ENCODE measurements at places on chromosomes 12 and 14. TPM values are rescaled to one million over a fixed set of nuclear protein-coding genes. Genes with fewer than 3 reads are reported as not detected.
A peak's percentile ranks its signal among the peaks of the same experiment; 100 is the strongest.

DNA sequence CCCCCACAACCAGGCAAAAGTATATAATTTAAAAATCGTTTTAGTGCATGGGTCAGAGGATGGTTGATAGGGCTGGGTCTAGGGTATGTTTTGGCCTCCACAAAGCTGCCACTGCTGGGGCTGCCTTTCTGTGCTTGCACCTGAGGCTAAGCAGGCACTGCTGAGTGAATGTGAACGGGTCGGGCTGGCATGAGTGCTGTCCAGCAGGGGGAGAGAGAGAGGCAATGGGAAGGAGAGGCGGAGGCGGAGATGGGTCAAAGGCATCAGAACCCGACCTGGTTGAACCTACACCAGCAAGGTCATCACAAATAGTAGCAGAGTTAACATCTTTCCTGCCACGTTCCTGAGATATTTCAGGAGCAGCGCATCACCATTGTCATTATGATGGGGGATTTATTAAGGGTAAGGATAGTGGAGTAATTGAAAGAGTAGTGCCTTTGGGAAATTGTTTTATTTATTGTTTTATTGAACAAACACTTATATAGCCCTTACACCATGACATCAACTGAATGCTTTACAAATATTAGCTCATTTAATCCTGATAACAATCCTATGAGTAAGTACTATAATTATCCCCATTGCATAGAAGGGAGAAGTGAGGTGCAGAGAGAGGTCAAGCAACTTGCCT is 5.8 kb upstream of the NRXN3 start:
- no peaks in the 10 kb centered on the region for H3K36me3 ChIP-seq
- no peaks in the 10 kb centered on the region for H3K27me3 ChIP-seq
- H3K4me1 ChIP-seq = no peaks in the 10 kb centered on the region
- H3K27ac ChIP-seq = no peak overlapping the region
- DNase-seq = peak; percentile 75
- H3K4me3 ChIP-seq = no peak overlapping the region

GRCh38 chr12:58248599-58248998 is 307.2 kb downstream of the ATP23 start:
- H3K4me1 ChIP-seq = peaks cover 4% of the 10 kb centered on the region
- H3K27me3 ChIP-seq = no peaks in the 10 kb centered on the region
- no peak overlapping the region for H3K4me3 ChIP-seq

DNA sequence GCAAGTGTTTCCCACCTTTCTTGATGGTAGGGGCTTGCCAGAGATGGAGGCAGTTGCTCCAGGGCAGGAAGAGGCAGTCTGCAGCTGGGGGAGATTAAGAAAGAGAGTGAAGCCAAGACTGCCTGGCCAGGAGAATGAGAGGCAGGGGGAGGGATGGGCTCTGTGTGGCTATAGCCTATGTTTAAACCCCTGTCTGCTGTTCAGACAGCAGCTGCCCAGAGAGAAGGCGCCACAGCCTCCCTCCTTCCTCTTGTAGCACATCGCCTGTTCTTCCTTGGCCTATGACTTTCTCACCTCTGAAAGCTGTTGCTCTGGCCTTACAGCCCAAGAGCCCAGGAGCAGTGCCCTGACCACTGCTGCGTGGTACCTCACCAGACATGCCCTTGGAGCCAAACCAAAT is 61.7 kb downstream of the EMP1 start:
- no peaks in the 10 kb centered on the region for H3K36me3 ChIP-seq
- no peak overlapping the region for H3K27ac ChIP-seq
- no peaks in the 10 kb centered on the region for H3K27me3 ChIP-seq
- no peak overlapping the region for H3K4me3 ChIP-seq
- peak; percentile 65 for DNase-seq
- H3K4me1 ChIP-seq = peaks cover 27% of the 10 kb centered on the region

DNA sequence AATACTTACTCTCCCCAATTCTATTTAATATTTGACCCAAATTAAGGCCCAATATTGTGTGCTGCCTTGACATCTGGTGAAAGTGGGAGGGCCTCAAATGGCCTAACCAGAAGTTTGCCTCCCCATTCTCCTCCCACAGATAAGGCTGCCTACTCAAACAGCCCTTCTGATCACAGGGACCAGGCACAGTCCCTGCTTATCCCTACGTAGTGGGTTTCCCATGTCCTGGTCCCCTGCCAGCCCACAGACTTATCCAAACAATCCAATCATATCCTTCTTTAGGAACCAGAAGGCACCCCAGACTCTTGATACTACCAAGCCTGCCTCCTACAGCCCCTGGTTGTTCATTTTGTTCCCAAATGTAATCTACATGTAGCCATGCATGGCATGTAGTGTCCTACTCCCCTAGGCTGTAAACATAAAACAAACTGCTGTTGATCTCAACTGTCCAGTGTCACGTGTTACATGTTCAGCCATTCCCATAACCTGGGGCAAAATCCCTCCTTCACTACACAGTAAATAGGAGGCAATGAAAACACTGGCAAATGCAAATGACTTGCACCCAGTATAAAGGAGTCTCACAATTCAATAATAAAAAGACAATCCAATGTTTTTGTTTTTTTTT is 49.3 kb downstream of the EEA1 start:
- no peak for DNase-seq
- peaks cover 4% of the 10 kb centered on the region for H3K4me1 ChIP-seq
- peak overlapping the region; percentile 26 for H3K27ac ChIP-seq

The CCND2 gene
- 103 TPM for total RNA-seq

DNA sequence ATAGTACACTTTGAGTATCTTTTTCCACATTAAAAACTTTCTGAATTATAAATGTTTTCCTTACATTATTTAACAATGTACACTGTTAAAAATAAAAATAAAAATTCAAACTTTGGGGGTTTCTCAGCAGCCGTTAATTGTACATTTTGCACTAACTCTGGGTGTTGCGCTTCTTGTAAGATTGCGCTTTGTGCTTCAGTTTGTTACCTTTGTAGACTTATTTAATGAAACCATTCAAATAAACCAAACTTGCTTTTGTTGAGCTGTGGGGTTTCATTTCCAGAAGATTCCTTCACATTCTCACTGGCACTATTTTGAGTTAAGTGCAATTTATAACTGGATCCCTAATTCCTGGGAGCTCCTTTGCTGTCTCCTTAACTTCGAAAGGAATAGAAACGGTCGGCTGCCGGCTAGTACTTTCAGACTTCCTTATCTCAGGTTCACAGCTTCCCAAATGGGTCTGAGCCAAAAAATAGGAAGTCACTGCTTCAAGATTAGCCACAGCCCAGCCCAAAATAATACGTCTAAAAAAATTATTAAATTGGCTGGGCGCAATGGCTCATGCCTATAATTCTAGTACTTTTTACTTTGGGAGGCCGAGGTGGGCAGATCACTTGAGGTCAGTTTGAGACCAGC is 38.2 kb downstream of the RAD52 start:
- H3K4me1 ChIP-seq = peaks cover 5% of the 10 kb centered on the region
- H3K4me3 ChIP-seq = no peak overlapping the region
- H3K27ac ChIP-seq = peak overlapping the region; percentile 41

- H3K27ac ChIP-seq = no peak overlapping the region
- H3K4me3 ChIP-seq = no peak overlapping the region
- no peaks in the 10 kb centered on the region for H3K27me3 ChIP-seq
- no peaks in the 10 kb centered on the region for H3K36me3 ChIP-seq
- no peak for DNase-seq
Measured at GRCh38 chr12:76720068-76720467, 43.8 kb upstream of the ZDHHC17 start.

GRCh38 chr12:116153113-116153512 is 124.4 kb downstream of the MED13L start:
- H3K27ac ChIP-seq = no peak overlapping the region
- H3K4me1 ChIP-seq = peaks cover 69% of the 10 kb centered on the region
- H3K4me3 ChIP-seq = no peak overlapping the region
- no peaks in the 10 kb centered on the region for H3K27me3 ChIP-seq
- DNase-seq = no peak

The KRT3 gene
- total RNA-seq = not detected

The POU6F1 gene
- 1.6 TPM for total RNA-seq

DNA sequence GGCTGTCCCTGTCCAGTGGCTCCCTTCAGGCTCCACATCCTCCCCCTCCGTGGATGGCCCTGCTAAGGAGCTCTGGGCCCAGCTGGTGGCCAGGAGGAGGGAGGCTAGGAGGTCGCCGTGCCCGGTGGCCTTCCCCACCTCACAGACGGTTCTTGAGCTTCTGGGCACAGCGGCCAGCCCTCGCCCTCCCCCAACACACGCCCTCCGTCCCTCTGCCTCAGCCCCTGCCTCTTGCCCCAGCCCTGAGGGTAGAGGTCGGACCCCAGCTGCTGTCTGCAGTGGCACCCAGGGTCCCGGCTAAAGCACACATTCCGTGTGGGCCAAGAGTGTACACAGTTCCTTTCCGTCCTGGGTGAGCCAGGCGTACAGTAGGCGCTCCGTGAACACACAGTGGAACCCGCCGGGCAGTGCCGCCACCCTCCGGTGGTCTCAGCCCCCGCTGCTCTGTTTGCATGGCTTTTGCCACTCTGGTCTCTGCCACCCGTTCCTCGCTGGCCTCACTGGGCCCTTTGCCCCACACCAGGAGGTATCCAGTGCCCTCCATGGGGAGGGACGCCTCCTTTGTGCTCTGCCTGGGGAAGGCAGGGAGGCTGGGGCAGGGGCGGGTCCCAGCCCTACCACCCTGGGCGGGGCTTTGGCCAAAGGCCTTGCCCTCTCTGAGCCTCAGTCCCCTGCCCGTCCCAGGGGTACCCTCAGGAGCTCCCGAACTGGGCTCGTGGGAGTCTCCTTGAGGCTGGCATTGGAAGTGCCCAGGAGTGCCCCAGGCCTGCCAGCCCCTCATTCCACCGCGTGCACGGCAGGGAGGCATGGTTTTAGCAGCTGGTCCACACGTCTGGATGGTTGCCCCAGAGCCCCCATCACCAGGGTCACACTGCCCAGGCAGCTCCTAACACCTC is 13.0 kb downstream of the TRMT61A start:
- no peaks in the 10 kb centered on the region for H3K27me3 ChIP-seq
- peaks cover 45% of the 10 kb centered on the region for H3K4me1 ChIP-seq
- peak overlapping the region; percentile 85 for H3K27ac ChIP-seq

DNA sequence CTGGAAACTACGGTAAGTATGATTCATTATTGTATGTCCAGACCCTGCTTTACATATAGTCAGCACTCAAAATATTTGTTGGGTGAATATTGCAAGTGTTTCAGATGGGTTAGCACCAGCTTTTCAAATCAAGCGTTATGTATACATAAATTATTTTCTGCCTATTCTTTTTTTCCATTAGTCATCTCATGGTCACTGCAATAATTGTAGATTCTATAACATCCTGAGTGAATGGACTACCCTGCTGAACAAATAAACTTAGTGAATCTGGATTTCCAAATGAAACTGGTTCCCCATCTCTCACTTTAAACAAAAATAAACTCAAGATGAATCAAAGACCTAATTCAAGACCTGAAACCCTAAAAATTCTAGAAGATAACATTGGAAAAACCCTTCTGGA is 152.3 kb downstream of the DIO2 start:
- no peaks in the 10 kb centered on the region for H3K36me3 ChIP-seq
- no peaks in the 10 kb centered on the region for H3K4me1 ChIP-seq
- no peaks in the 10 kb centered on the region for H3K27me3 ChIP-seq
- H3K4me3 ChIP-seq = no peak overlapping the region
- no peak for DNase-seq

The KCNK13 gene
- not detected for total RNA-seq
